ENCODE measurements at places on chromosomes 7 and 10.

DNA sequence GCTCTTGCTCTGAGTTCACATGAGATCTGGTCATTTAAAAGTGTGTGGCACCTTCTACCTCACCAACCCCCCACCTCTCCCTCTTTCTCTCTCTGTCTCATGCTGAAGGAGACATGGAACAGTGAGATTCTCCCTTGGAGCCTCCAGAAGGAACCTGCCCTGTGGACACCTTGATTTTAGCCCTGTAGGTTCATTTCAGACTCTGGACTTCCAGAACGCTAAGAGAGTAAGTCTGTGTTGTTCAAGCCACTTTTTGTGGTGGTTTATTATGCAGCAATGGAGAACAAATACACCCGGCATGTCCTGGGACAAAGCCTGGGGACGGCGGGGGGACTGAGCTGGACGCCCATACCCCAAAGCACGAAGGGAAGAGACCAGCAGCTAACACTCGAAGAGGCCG, 20.7 kb upstream of the GIMAP8 start:
- no peak for DNase-seq

DNA sequence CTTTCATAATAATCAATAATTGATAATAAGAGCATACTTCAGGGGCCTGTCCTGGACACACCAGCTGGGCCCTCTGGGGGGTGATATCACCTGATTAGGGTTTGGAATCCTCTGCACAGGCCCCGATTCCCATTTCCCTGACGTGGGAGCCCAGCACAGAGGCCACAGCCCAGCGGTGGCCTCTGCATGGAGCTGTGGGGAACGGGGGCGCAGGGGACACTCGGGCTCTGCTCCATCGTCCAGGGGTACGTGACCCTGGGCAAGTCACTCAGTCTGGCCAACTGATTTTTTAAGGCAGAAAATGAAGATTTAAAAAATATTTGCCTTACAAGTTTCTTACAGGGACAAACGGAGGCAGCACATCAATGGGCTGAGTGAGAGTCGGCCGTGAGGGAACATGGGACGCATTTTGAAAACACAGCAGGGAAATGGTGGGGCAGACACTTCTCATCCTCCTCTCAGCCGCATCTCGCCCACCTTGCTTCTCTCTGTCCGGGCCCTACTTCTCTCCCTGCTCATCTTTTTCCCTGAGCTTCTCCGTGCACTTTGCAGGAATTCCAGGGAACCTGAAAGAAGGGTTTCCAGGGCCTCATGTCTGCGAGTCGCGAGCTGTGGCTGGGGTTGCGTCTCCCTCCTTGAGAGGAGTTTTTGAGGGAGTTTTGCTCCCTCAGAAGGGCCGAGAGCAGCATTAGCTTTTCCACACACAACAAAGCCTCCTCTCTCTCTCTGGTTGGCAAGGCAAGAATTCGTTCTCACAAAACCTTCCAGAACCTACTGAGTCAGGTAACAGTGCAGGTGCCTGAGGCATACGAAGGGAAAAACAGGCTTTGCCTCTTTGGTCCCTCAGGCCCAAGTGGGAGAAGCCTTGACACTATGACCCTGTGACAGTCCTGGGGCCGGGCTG, 312.0 kb downstream of the WDR37 start:
- DNase-seq, result no peak

DNA sequence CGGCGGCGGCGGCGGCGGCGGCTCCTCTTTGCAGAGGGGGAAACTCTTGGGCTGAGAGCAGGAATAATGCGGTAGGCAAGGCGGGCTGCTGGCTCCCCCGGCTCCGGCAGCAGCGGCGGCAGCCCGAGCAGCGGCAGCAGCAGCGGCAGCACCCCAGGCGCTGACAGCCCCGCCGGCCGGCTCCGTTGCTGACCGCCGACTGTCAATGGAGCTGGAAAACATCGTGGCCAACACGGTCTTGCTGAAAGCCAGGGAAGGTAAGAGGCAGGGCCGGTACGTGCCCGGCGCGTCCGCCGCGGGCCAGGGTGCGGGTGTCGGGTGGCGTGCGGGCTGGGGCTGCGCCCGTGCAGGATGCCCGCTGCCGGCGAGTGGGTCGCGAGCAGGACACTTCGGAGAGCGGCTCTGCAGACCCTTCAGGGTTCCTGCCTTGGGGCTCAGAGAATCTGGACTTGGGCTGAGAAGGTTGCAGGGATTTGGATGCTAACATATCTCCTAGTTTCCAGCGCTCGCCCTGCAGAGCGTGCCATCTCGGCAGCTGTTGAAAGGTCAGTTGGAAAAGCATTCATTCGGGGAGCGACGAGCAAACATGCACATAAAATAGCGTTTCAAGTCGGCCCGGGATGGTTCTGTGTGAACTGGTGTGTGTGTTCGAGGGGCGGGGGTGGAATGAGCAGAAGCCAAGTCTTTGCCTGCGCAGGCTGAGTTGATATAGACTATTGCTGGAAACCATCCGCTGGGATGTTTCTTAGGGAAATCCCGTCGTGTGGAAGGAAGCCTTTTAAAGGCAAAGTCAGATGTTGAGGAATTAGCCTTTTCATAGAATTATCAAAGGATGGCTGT, 562 bp downstream of the GRK5 start:
- peak; percentile 30 for DNase-seq

GRCh38 chr7:144255471-144255897, 9.1 kb downstream of the OR2A7 start:
- no peak for DNase-seq

GRCh38 chr10:110109511-110109910, 97.9 kb upstream of the MXI1 start:
- DNase-seq, result no peak

- no peak for DNase-seq
Measured at GRCh38 chr7:19121977-19122588, 4.6 kb upstream of the TWIST1 start.

All from stimulated activated naive CD4-positive, alpha-beta T cell treated with Interleukin-2 at 50 U/mL for 16 hours (primary cell).